ENCODE measurements at places on chromosomes 5 and 9.

- peak; percentile 35 for DNase-seq
Observed at GRCh38 chr5:170638454-170639220, 134.8 kb downstream of the KCNIP1 start.

- DNase-seq = no peak
Observed at GRCh38 chr5:14595189-14595588, 13.6 kb downstream of the OTULINL start.

DNA sequence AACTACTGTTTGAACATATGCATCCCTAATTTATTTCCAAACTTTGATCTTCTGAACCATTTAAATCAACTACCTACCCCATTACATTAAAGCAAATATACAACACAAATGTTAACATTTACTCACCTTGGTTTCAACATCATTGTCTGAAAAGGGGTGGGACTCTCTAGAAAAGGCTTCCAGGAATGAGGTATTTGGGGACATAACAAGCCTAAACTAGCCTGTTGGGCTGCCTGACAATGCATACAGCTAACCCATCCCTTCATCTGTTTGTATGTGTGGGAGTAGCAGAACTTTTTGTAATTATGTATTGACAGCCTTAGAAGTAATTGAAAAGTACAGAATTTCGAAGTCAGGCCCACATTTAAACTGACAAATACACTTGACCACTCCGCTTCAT is 2225.9 kb upstream of the C9orf72 start:
- DNase-seq = peak; percentile 86

- no peak for DNase-seq
Observed at GRCh38 chr9:72412483-72413040, 47.6 kb upstream of the ZFAND5 start.

GRCh38 chr5:180305481-180305880 is 13.6 kb upstream of the MAPK9 start:
- DNase-seq = no peak

GRCh38 chr9:79477241-79477840 is 94.4 kb upstream of the TLE4 start:
- no peak for DNase-seq

- no peak for DNase-seq
Observed at GRCh38 chr9:8136477-8136876, 336.9 kb upstream of the DMAC1 start.

DNA sequence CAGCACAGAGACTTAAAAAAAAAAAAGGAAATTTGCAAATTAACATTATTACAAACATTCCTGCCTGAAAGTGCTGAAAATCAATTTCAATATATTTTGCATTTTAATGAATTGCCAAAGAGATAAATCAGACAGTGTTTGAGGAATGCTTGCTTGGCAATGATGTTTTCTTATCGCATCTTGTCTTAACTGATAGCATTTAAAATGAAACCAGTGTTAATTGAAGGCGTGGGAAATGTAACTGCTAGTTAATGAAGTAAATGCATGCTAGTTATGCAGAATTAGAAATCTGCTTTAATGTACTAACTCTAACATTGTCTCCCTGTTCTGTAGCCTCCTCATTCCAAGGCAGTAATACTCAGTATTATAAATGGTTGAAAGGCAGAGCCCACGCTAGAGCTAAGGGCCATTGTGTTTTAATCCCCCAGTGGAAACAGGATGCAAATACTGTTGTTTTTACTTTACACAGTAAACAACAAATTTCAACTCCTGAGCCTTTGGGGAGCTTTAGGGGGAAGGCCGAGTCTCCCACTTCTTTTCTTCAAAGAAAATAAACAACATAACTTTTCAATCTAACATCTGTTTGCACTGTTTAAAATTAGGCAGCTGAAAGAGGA is 586.9 kb downstream of the TLE4 start:
- DNase-seq = no peak

GRCh38 chr9:128473104-128473503 is 17.3 kb downstream of the ODF2 start:
- no peak for DNase-seq

DNA sequence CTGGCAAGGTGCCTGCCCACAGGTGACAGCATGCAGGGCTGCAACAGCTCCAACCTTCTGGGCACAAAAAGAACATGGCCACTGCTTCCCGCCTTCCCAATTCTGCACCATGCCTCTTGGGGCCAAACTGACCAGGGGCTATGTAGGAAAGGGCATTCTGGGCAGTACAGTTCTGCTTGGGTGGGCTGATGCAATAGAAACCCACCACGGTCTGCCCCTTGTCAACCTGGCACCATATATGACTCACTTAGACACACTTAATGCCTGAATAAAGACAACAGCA is 40.2 kb upstream of the FCN1 start:
- no peak for DNase-seq

GRCh38 chr9:110016340-110016739 is 191.6 kb downstream of the C9orf152 start:
- peak; percentile 40 for DNase-seq

DNA sequence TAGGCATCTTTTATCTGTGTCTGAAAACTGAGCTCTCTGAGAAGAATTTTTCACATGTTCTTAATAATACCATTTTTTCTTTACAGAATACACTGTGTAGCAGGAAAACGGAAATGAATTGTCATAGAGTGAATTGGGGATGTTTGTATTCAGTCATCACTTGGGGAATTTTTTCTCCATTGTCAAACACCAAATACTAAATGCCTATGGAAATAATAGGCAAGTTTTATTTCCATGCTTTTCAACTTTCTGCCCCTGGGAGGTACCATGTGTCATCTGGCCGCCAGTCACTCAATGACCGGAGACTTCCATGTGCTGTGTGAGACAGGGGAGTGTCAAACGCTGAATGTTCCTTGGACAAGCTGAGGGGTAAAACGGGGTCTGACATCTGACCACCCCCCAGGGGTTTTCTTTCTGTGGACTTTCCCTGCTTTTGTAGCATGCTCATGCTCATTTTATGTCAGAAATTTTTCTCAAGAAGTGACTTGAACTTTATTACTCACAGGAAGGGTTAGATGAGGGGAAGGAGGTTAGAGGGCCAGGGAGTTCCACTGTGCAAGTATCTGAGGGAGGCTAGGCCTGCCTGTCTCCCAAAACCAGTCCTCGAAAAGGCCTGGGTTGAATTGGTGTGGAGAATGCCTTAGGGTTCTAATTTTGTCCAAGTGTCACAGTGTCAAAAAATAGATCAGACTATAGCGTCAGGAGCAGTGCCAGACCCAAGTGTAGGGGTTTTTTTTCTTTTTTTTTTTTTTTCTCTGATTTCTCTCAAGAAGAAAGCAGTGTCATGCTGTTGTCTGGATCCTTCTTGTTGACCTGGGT is 438.6 kb downstream of the AGTPBP1 start:
- no peak for DNase-seq

- no peak for DNase-seq
Observed at GRCh38 chr5:138439477-138440158, 761 bp downstream of the REEP2 start.

DNA sequence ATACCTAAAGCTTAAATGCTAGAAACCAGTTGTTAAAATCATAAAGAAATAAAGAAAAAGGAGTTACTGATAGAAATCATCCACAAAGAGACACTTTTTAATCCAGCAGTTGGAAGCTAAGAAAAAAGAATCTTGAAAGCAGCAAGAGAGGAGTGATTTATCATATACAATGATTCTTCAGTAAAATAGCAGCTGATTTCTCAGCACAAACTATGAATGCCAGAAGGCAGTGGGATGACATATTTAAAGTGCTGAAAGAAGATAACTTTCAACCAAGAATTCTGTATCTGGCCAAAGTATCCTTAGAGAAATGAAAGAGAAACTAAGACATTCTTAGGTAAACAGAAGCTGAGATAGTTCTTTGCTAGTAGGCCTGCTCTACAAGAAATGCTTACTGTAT is 366.0 kb downstream of the HTR1A start:
- DNase-seq = no peak

GRCh38 chr5:145509336-145510136 is 325.6 kb downstream of the PRELID2 start:
- DNase-seq = no peak

GRCh38 chr9:135714242-135715055 is 12.5 kb downstream of the KCNT1 start:
- DNase-seq = no peak

DNA sequence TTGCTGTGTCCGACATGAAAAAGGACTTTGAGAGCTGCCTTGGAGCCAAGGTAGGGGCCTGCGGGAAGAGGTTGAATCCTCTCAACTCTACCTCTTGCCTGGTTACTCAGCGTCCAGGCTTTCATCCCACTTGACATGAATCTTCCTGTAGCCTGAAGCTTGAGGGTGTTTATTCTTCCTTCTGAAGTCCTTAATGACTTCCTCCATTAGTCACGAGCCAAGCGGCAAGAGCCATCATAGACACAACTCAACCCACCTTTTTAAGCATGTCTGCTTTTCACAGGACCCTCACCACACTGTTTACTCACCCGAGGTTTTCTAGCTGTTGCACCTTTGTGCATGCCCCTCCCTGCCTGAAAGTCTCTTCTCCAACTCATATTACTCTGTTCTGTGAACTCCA is 40.2 kb downstream of the ACO1 start:
- DNase-seq = no peak

- no peak for DNase-seq
Observed at GRCh38 chr5:154727361-154727760, 27.8 kb upstream of the LARP1 start.

GRCh38 chr9:70603020-70603411 is 188.6 kb upstream of the KLF9 start:
- no peak for DNase-seq

DNA sequence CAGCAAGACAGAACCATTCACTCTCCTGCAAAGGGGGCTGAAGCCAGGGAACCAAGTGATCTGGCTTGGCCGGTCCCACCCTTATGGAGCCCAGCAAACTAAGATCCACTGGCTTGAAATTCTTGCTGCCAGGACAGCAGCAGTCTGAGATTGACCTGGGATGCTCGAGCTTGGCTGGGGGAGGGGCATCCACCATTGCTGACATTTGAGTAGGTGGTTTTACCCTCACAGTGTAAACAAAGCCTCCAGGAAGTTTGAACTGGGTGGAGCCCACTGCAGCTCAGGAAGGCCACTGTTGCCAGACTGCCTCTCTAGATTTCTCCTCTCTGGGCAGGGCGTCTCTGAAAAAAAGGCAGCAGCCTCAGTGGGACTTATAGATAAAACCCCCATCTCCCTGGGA is 60.5 kb downstream of the TNFSF8 start:
- no peak for DNase-seq

DNA sequence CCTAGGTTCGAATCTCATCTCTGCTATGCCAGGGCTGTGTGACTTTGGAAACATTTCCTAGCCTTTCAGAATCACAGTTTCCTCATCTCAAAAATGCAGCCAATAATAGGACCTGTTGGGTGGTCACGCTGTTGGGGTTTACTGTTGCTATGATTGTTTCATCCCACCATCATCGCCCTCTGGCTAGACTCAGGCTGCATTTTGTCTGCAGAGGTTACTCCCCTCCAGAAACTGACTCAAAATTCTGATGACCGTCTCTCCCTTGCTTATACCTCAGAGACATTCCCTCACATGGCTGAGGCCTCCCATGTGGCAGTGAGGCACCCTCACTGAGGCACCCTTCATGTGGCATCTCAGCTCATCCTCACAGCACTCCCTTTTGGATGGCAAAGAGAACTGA is 61.6 kb downstream of the COL27A1 start:
- no peak for DNase-seq

GRCh38 chr5:1259806-1260480 is 34.8 kb downstream of the SLC6A18 start:
- DNase-seq = no peak

GRCh38 chr9:133054194-133054890 is 7.4 kb upstream of the CEL start:
- DNase-seq = no peak

GRCh38 chr5:91494447-91494996 is 111.4 kb upstream of the ARRDC3 start:
- no peak for DNase-seq

GRCh38 chr9:77830618-77831285 is 182.6 kb upstream of the GNA14 start:
- DNase-seq = no peak

DNA sequence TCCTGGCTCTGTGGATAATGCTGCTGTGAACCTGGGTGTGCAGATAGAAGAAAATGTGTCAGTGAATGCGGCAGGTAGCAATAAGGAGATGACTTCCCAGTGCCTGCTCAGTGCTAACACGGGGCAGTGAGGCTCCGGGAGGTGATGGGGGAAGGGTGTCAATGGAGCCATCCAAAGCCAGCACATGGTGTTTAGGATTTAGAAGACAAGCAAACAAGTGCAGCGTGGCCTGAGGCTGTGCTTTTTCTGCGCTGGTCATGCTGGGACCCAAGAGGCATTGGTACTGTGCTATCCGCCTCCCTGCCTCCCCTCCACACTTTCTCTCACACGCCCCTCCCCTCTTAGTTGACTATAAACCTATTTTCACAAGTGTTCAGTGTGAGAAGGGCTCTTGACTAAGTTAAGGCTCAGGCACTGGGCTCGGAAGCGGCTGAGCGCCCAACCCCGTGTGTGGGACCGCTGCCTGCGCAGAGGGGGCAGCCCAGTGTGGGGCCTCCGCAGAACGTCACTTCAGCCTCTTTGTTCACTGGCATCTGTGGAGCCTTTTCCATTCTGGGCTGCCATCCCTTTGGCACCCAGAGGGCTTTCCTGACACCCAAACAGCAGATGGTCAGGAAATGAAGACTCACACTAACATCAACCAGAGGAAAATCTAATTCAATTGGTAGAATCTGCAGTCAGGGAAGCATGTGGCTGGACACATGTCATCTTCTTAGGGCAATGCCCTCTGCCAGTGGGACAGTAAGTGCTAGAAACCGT is 21.8 kb upstream of the NINJ1 start:
- DNase-seq = no peak

- DNase-seq = no peak
Observed at GRCh38 chr5:28077291-28078240, 1039.2 kb upstream of the CDH9 start.

- no peak for DNase-seq
Observed at GRCh38 chr5:77180167-77181081, 30.1 kb upstream of the PDE8B start.

- no peak for DNase-seq
Observed at GRCh38 chr5:95620870-95621838, 1.3 kb downstream of the GPR150 start.

- no peak for DNase-seq
Observed at GRCh38 chr5:72692651-72693442, 123.6 kb upstream of the TNPO1 start.

- DNase-seq = no peak
Observed at GRCh38 chr5:160901656-160902055, 49.6 kb upstream of the ATP10B start.

- no peak for DNase-seq
Observed at GRCh38 chr9:105232207-105232606, 12.2 kb upstream of the SLC44A1 start.

GRCh38 chr5:154474396-154475334 is 3.4 kb downstream of the HAND1 start:
- no peak for DNase-seq

DNA sequence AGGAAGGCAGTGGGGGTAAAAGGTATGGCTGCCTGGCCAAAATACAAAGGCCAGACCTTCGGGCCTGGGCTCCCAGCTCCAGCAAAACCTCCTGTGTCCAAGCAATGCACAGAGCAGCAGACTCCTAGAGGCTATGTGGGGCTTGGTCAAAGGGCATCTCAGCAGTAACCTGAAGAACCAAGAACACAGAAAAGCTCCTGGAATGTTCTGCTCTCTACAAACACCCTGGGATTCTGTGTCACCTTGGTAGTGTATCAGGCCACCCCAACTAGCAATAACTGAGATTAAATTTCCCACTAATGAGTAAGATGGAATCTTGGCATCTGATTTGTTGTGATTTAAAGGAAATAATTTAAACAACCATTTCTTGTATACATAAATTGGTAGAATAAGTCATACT is 158.6 kb downstream of the GLIS3 start:
- DNase-seq = no peak

- peak; percentile 73 for DNase-seq
Observed at GRCh38 chr9:121707477-121708424, 56.3 kb downstream of the DAB2IP start.

GRCh38 chr5:668283-668995 is 24.7 kb downstream of the TPPP start:
- no peak for DNase-seq

Data from mammary epithelial cell (primary cell).